ENCODE measurements at places on chromosomes 5 and 9. TPM values are rescaled to one million over a fixed set of nuclear protein-coding genes. Genes with fewer than 3 reads are reported as not detected.

DNA sequence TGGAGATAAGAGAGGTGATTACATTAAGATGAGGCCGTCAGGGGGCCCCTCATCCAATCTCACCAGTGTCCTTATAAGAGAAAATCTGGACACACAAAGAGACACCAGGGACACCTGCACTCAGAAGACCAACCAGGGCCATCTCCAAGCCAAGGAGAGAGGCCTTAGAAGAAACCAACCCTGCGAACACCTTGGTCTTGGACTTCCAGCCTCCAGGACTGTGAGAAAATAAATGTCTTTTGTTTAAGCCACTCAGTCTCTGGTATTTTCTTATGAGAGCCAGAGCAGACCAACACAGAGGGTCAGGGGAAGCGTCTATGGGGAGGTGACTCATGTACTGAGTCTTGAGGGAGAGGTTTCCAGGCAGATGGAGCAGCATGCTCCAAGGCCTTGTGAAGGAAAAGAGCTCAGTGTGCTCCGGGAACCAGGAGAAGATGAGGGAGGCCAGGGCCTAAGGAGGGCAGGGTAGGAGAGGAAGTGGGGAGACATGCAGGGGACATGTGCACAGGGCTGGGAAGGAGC is 5.4 kb downstream of the PHYKPL start:
- no peak for DNase-seq

DNA sequence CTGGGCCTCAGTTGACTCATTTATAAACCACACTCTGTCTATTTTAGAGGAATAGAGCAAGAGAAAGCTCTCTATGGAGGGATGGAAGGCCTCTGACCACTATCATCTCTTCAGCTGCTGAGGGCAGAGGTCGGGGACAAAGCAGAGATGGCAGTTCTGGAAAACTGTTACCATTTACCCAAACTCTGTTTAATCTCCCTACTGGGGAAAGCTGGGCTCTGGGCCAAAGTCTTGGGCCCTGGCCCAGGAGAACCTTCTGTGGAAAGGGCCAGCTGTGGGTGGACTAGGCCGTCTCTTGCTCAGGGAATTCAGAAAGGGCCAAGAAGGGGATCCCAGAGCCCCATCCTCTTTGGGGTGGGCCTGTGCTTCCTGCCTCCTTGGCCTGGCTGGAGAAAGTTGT is 100.0 kb downstream of the PSD2 start:
- DNase-seq, result no peak

DNA sequence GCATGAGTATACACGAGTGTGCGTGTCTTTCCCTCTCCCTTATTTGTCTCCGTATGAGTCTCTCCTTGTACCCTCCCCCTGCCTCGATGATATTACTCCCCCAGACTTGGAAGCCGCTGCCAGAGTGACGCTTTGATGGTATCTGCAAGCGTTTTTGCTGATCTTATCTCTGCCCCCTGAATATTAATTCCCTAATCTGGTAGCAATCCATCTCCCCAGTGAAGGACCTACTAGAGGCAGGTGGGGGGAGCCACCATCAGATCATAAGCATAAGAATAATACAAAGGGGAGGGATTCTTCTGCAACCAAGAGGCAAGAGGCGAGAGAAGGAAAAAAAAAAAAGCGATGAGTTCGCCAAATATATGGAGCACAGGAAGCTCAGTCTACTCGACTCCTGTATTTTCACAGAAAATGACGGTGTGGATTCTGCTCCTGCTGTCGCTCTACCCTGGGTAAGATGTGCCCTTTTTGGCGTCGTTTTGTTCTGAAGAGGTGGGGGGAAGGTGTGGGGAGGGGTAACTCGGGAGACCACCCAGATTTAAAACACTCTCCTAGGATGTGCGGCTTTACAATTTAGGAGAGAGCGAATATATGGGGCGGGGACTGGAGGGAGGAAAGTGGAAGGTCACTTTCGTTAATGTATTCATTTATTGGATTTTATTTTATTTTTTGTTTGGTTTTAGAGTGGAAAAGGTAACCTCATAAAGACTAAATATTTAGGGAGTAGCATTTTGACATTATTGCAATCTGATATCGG is at the start of gene GABRG2:
Gene GABRG2 (plus strand): TSS at position 119 of the 757 bp plus-strand sequence. CDS start 227 bp downstream, at position 346.
- no peak for DNase-seq

GRCh38 chr5:57033103-57033502 is 81.2 kb upstream of the MIER3 start:
- DNase-seq, result no peak

DNA sequence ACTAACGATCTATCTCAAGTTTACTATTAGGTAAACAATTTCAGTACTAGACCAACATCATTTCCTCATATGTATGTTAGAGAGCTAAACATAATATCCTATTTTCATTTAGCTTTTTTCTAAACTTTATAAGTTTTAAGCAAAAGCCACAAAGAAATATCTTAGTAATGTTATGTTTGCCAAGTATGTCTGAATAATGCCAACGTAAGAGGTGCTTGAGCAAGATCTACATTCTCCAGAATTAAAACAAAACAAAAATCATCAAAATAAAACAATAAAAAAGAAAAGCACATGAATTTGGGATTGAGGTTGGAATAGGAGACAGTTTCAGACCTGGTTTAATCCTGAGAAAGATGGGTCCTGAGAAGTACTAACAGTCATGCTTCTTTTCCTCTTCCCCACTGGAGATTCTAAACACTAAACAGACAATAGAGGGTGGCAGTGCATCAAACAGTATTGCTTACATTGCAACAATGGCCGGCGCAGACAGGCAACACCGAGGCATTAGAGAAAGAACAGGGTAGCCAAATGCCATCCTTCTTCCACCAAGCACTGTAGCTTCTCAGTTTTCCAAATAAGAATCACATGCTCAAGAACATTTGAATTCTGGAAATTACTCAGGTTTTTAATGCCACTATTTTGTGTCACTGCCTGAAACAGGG is 33.6 kb downstream of the CSNK1A1 start:
- DNase-seq, result peak; percentile 29

DNA sequence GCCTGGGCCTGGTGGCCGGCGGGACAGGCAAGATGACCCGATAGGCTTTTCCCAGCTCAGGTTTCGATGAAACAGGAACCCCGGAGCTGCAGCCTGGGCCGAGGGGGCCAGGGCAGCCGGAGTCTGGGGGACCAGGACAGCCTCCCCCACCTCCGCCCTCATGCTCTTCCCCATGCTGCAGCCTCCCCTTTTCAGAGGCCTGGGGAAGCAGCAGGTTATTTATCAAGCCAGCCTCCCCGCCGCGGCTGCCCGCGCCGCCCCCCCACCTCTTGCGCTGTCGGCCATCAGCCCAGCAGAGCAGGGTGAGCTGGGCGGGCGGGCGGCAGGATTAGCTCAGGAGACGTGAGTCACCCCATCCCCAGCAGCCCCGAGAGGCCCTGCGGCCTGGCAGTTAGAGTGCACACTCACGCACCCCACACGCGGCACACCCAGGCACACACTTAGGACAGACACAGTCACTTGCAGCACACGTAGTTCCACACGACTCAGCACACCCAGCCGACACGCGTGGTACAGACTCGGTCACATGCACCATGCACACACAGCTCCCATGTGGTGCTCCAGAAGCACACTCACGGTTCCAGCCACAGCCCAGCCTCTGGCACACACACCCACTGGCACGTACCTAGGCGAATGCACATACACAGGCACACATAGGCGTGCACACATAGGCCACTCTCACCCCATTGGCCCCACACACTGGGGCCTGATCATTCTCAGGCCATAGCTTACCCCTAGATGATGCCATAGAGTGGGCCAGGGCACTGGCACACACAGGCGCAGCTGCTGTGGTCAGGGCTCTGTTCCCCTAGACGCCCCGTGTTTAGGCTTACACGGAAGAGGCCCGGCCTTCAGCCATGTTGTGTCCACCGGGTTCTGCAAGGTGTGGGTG is 13.0 kb downstream of the CXXC5 start:
- peak; percentile 91 for DNase-seq

GRCh38 chr5:164119806-164120447 is 614.5 kb downstream of the MAT2B start:
- peak; percentile 34 for DNase-seq

DNA sequence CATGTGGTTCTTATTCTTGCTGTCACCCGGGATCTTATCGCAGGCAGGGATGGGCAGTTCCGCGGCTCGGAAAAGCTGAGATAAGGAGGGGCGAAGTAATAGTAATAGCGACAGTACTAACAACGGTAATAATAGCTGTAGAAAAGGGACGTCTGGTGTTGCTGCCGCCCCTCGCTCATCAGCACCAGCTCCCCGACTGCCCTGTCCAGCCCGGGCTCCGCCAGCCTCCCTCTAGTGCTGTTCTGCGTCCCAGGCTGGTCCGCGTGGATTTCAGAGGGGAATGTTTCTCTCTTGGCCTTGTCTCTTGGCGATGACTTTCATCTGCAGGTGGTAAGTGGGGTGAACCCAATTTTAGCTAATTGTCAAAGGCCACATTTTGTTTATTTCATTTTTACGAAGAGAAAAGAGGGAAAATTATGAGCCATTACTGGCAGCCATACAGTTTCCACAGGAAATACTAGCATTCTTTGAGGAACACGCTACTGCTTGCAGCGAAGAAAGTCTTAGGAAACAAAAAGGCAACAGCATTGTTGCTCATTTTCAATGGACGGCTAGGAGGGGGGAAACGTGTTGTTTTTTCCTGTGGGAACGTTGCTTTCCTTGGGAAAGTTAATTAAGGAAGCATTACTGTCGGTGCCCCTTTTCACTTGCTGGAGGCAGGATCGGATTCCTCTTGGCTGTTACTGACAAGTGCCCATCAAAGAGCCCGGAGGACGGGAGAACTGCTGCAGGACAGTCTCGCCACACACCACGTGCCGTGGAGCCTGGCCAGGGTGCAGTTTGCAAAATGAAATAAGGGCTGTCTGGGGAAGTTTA is 762 bp downstream of the SNCAIP start:
- peak; percentile 59 for DNase-seq

- no peak for DNase-seq
Measured at GRCh38 chr5:107543868-107544267, 126.9 kb downstream of the EFNA5 start.

DNA sequence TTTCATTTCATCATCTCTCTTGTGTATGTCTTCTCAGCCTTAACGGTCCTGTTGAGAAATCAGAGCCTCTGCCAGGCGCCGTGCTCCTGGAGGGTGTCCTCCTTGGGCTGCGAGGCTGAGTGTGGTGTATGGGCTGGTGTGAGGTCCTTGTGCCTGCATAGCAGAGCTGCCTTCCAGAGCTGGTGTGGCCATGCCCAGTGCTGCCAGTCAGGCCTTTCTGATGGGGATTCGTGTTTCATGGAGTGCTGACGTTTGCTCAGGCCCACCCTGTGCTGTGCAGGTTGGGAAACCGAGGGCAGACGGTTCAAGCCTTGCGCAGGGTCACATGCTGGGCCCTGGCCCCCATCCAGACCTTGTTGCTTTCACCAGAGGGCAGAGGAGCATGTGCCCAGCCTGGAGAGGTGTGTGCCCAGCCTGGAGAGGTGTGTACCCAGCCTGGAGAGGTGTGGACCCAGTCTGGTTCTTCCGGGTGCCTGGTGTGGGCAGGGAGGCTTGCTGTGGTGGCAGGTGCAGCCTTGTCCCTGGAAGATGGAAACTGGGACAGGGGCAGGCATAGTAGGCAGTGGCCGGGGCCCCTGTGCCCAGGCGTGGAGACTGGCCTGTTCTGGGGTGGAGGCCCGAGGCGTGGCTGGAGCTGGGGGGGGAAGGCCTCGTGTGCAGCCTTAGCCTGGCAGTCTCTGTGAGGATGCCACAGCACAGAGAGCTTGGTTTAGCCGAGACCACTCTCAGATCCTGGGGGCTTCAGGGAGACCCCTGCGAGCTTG is 84.0 kb downstream of the RXRA start:
- DNase-seq, result no peak

DNA sequence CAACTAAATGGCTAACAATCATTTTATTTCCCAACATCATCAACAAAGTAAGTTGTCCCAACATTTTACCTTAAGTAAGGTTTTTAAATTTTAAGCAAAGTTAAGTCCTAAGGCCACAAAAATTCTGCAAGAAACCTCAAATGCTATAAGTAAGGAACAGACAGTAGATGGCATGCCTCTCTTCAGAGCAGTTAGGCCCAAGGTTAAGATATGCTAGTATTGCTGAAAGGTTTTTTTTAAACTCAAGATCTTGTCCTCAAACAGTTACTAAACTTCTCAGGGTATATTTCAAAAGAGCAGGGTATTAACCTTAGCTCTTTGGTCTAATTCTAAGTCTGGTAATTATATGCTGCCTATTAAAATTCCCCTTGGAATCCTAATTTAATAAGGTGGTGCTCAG is 35.1 kb downstream of the PJA2 start:
- DNase-seq, result no peak

- DNase-seq, result no peak
Measured at GRCh38 chr9:134181648-134182034, 17.3 kb upstream of the RNU6ATAC start.

DNA sequence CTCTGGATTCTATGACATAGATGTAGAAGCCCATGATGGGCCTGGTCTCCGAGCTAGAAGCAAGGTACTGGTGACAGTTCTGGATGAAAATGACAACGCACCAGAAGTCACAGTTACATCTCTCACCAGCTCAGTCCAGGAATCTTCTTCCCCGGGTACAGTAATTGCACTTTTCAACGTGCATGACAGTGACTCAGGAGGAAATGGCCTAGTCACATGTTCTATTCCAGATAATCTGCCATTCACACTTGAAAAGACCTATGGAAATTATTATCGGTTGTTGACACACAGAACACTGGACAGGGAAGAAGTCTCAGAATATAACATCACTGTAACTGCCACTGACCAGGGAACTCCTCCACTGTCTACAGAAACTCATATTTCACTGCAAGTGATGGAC is 1.3 kb downstream of the PCDHGA4 start:
- no peak for DNase-seq

- no peak for DNase-seq
Measured at GRCh38 chr9:128706671-128707381, 4.5 kb downstream of the PKN3 start.

- DNase-seq, result no peak
Measured at GRCh38 chr5:58786035-58786434, 203.2 kb downstream of the RAB3C start.

- DNase-seq, result no peak
Measured at GRCh38 chr5:20359377-20359776, 371.4 kb upstream of the CDH18 start.

DNA sequence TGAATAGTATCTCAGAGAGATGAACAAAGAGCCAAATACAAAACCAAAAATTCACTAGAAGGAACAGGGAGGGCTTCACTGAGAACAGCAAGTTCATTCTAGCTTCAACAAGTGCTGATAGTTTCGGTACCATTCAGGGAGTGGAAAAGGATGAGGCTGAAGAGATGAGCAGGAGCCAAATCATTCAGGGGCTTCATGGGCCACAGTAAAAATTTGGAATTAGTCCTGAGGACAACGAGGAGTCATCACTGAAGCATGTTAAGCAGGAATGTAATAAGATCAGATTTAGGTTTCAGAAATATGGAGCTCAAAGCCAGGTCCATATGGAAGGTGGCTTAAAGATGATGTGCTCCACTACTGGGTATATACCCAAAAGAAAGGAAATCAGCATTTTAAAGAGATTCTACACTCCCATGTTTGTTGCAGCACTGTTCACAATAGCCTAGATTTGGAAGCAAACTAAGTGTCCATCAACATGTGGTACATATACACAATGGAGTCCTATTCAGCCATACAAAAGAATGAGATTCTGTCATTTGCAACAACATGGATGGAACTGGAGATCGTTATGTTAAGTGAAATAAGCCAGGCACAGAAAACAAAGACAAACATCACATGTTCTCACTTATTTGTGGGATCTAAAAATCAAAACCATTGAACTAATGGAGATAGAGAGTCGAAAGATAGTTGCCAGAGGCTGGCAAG is 36.2 kb downstream of the SPOCK1 start:
- no peak for DNase-seq

The GKAP1 gene
- 8.1 TPM for total RNA-seq

The SPATA31C1 gene
- not detected for total RNA-seq

The OTULIN gene
- 31.2 TPM for total RNA-seq

The BAAT gene
- not detected for total RNA-seq

The GARIN3 gene
- total RNA-seq, result not detected

All from cardiac muscle cell (in vitro differentiated cells and primary cell).